ENCODE measurements at places on chromosomes 6 and 20.

DNA sequence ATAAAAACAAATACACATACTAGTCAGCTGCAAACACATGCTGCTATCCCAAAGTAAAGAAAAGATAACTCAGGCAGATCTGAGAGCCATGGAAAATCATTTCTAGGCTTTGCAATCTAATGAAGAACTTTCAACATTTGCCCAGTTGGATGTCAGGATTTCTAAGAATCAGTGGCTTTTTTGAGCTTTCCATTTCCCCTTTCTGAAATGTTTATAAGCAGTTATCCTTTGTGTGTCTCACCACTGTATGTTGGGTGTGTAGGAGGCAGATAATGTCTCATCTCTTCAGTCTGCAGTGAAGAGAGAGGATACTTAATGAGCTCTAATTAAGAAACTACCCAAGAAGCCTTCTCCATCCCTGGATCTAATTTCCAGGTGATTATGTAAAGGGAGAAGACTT lies 43.6 kb downstream of the RGS17 start:
- DNase-seq: no peak

- no peak for DNase-seq
These were observed 15.7 kb downstream of the SLC22A1 start for GRCh38 chr6:160137130-160137988.

DNA sequence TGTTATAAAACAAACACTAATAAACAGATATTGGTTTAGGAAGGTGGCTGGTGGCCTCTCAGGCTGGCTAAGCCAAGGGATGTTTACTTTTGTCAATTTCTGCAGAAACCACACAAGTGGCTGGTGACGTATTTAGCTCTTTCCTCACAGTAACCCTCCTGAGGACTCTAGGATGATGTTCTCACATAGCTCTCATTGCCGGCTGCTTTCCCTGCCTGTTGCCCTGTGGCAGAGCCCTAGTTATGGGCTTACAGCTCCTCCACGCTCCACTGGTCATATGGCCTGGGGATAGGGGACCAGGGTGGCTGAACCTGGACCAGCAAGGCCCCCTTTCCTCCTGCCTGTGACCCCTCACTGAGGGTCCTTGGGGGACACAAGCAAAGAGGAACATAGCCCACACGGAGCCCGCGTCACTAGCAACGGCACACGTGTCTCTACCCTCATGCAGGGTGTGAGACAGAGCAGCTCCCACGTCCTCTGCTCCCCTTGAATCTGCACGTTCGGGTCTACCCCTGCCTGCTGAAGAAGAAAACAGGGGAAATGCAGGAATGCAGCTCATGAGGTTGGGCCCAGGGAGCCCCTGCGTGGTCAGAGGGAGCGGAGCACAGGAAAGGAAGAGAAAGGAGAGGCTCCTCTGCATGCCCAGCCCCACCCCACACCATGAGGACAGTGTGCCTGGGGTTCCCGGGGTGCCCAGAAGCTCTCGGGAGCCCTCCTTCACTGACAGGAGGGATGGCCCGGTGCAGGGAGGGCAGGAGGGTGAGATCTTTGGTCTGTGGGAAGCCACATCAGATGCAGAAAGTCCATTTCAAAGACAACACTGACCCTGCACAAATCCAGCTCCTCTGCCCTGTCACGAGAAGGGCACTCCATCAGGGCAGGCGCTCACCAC lies 13.9 kb downstream of the RAMACL start:
- no peak for DNase-seq

DNA sequence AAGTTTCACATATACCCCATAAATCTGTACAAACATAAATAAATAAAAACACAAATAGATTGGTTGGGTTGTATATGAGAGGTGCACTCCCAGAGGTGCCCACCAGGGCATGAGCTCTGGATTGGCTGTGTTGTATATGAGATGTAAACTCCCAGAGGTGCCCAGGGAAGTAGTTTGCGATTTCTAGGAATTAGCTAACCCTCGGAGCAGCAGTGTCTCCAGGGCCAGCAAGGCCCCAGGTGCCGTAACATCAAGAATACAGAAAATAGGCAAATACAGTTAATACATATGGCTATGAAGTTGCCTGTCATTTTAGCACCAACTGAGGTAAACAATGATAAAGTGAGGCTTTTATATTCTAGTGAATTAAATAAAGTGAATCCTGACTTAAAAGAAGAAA lies 5.4 kb upstream of the GINM1 start:
- DNase-seq: no peak

GRCh38 chr20:32356622-32357374 lies 1.3 kb upstream of the ASXL1 start:
- no peak for DNase-seq

DNA sequence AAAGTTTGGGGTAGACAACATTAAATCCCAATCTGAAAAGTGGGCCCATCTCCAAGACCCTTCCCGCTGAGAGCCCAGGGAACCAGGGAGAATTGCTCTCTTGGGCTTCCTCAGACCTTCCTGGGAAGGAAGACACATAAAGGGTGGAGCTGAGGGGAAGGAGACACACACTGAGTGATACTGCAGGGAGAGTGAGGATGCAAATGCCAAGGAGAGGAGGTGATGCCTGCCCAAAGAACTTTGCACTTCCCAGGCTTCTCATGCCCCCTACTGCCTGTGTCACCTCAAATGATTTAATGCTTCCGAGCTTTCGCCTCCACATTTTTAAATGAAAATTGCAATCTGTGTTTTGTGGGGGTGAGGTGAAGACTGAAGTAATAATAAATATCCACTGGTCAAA lies 7.5 kb upstream of the BTN2A1 start:
- no peak for DNase-seq

Data from BJ (cell line).